ENCODE measurements at places on chromosomes 1 and 21.

- no peak for DNase-seq
Observed at GRCh38 chr1:39992234-39992633, 37.3 kb downstream of the MFSD2A start.

- DNase-seq, result no peak
Observed at GRCh38 chr1:226902601-226903000, 32.2 kb downstream of the PSEN2 start.

DNA sequence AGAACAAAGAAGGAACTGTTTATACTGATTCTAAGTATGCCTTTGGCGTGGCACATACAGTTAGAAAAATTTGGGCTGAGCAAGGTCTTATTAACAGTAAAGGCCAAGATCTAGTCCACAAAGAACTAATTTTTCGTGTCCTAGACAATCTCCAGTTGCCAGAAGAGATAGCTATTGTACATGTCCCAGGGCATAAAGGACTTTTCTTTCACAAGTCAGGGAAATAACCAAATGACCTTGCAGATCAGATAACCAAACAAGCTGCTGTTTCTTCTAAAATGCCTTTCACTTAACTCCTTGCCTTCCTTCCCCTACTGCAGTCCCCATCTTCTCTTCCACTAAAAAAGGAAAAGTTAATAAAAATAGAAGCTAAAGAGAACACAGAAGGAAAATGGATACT, 4.0 kb downstream of the TEX50 start:
- DNase-seq, result no peak

- DNase-seq, result no peak
Observed at GRCh38 chr1:186899577-186899976, 70.8 kb downstream of the PLA2G4A start.

DNA sequence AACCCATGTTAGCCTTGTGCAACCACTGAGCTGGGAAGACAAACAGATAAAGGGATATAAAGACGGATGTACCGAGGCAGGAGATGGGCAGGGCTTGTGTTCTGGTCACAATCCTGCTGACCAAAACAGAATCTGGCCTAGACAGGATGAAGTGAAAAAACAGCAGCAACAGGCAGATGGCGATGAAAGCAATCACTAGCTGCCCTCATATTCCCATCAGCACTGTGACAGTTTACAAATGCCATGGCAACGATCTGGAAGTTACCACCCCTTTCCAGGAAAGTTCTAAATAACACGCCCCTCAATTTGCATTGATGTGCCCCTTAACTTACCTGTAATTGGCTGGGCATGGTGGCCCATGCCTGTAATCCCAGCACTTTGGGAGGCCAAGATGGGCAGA, 40.6 kb upstream of the CD46 start:
- DNase-seq, result no peak

DNA sequence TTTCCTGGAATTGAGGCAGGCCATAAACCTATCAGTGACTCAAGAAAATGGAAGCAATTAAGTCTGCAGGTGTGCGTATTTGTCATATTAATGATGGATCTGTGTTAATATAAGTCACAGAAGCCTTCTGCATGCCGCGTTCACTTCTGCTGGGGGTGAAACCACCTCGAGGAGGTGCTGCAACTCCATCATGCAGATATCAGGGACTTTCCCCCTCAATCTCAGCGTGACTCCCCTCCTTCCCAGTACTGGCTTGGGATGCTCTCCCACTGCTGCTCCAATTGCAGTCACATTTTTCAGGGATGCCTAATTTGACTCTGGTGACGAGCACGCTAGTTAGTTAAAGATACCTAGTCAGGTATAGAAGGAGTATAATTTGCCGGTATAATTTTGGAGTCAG, 87.5 kb downstream of the ASTN1 start:
- DNase-seq, result no peak

- DNase-seq, result no peak
Observed at GRCh38 chr1:28154078-28154594, 22.4 kb downstream of the PTAFR start.

DNA sequence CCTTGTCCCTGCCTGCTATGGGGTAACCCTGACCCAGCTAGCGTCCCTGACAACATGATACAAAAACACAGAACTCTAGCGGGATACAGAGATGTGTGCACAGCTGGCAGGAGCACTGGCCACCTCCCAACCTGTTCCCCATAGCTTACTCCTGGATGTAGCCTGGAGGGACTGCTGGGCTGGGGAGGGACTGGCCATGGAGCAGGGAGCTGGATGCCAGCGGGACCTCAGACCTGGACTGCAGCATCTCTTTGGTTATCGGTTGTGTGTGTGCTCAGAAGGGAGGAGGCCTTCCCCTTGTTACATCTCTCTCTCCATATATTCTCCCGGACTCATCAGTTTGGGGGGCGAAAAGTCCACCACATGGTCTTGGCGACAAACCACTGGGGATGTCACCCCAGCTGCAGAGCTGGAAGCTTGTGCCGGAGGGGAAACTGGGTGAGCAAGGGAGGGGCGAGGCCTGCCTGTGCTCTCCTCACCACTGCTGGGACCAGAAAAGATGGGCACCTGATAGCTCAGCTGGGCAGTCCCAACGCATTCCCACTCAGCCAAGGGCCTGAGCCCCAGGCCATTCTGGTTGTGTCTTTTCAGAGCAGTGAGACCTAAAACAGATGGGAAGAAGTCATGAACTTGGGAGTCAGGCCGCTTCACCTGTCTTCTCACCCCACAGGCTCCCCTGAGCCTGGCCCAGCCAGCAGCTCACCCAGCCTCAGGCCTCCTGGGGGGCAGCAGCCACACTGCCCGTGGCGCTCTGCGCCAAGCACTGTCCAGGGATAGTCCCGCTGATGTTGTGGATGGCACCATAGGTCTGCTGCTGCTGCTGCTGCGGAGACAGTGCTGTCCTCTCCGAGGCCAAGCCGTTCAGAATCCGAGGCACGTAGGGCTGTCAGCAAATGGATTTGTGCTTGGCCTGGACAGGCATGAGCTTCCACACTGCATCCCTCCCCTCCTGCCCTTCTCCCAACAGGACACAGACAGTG, 35.6 kb downstream of the TMEM63A start:
- no peak for DNase-seq

DNA sequence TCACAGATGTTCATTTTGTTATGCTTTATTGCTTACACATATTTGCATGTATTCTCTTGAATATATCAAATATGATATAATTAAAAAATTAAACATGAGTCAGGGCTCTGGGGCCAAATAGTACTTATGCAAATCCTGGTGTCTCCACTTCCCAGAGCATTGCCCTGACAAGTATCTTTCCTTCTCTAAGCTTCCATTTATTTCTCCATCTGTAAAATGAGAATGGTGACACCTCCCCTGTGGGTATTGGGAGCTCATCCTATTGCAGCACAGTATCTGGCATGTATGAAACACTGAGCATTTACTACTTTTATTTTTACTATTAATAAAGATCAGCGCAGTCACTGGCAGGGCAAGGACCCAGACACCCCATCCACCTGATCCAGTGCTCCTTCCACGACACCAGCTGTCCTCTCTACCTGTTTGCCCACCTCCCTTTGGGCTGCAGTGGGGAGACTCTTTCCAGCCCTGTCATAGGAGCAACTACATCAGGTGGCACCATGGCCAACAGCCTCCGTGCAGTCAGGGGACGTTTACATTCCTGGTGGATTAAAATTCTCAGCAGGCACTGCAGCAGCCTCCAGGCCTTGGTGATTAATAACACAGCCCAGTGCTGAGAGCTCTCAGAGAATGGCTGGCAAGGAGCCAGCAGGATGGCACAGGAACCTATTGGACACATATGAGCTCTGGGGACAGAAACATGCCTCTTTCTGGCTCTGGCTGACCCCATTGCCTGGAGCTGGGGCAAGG, 113.0 kb downstream of the DMRTB1 start:
- DNase-seq, result no peak

- DNase-seq, result no peak
Observed at GRCh38 chr1:9794081-9794480, 29.7 kb downstream of the CLSTN1 start.

GRCh38 chr1:204188959-204189639, 7.2 kb downstream of the KISS1 start:
- no peak for DNase-seq

DNA sequence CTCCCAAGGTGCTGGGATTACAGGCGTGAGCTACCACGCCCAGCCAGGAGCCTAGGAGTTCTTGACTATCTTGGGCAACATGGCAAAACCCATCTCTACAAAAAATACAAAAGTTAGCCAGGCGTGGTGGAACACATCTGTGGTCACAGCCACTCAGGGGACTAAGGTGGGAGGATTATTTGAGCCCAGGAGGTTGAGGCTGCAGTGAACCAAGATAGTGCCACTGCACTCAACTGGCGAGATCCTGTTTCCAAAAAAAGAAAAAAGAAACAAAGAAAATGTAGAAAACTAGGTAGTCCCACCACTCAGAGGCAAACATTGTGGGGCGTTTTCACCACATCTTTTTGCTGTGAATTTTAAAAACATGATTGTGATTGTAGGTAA, 141.3 kb downstream of the ZZZ3 start:
- DNase-seq, result no peak

- no peak for DNase-seq
Observed at GRCh38 chr1:245416781-245417180, 262.0 kb downstream of the KIF26B start.

GRCh38 chr1:18484721-18485120, 4.0 kb downstream of the KLHDC7A start:
- peak; percentile 32 for DNase-seq

All from activated CD8-positive, alpha-beta memory T cell treated with anti-CD3 and anti-CD28 coated beads for 24 hours (primary cell).